AG09309 (cell line): ENCODE measurements at places on chromosomes 11 and 22.

DNA sequence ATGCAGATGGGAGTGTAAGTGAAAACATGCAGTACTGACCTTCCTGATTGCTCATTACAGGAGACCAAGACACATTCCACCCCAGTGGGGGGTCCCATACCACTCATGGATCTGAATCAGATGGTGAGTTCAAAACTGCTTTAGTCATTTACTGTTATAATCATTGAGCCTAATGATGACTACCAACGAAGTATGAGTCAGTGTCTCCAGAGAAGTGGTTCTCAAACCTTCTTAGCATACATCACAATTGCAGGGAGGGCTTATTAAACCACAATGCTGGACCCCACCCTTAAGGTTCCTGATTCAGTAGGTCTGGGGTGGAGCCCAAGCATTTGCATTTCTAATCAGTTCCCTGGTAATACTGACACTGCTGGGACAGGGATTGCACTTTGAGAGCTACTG lies 75.8 kb downstream of the CD44 start:
- DNase-seq = peak; percentile 88

- DNase-seq = peak; percentile 66
These were observed 42.8 kb downstream of the PACS1 start for GRCh38 chr11:66112601-66113499.

- DNase-seq = no peak
These were observed 21.7 kb downstream of the TIMP3 start for GRCh38 chr22:32823024-32823730.

GRCh38 chr11:37984991-37985390 lies 1387.0 kb upstream of the RAG2 start:
- no peak for DNase-seq

- no peak for DNase-seq
These were observed 15.6 kb downstream of the TBC1D10A start for GRCh38 chr22:30310881-30311771.

- no peak for DNase-seq
These were observed 1082.0 kb upstream of the CNTN5 start for GRCh38 chr11:97938789-97939188.

DNA sequence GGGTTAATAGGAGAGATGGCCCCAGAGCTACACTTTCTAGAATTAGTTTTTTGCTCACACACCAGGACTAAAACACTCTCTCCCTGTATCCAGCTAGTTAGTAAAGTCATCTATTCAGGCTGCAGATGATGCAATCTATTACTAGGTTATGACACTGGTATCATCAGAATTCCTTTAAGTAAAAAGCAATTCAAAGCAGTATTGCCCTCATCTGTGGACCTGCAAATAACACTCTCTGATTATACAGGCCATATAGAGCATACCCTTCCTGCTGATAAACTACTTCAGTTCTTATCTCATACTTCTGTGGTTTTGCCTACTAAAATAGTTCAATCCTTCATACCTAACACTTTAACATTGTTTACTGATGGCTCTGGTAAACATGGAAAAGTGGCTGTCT lies 13.5 kb upstream of the MTMR2 start:
- no peak for DNase-seq

DNA sequence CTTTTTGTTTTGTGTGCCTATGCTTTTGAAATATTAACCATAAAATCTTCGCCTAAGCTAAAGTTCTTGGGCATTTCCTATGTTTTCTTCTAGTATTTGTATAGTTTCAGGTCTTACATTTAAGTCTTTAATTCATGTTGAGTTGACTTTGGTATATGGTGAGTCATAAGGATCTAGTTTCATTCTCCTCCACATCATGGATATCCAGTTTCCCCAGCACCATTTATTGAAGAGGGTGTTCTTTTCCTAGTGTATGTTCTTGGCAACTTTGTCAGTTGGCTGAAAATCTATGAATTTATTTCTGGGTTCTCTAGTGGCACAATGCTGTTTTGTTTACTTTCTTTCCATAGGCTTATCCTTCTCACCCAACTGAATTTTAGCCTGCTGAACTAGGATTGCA lies 49.0 kb downstream of the CTSC start:
- DNase-seq = no peak

DNA sequence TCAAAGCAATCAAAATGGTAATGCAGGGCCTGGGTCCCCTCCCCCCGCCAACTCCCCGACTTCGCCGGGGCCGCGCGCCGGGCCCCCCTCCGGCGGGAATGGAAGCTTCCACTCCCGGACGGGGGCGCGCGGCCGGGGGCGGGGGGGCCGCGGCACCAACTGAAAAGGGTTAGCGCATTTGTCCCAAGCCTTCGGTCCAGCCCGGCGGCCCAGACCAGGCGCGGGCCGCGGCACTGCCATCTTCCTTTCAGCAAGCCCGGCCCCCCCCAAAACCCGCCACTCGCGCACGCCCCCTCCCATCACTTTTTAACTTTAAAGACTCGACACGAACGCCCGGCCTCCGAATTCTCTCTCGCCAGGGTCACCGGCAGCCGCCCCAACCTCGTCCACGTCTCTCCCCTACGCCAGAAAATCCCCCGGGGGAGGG lies 2.8 kb downstream of the PHF21B start:
- DNase-seq = no peak

- DNase-seq = no peak
These were observed 29.3 kb downstream of the OR8B12 start for GRCh38 chr11:124514131-124514530.

DNA sequence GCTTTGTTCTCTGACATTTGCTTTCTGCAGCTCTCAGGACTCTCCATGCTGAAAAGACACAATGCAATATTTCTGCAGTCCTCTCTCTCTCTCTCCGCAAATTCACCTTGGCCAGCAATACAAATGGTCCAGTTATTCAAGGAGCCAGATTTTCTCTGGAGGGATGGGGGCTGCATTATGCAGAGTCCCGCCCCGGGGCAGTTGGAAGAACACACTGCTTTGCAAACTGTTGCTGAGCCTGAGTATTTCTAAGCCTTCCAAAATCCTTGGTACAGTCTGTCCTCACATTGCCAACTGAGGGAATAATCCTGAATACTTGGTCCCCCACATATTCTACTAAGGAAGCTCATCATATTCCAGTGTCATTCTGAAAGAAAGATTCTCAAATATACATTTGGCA lies 94.3 kb upstream of the ZC3H12C start:
- no peak for DNase-seq

- peak; percentile 69 for DNase-seq
These were observed 132.6 kb downstream of the WNT11 start for GRCh38 chr11:76073724-76074123.

- DNase-seq = no peak
These were observed 18.1 kb downstream of the TBC1D10A start for GRCh38 chr22:30308518-30309230.

GRCh38 chr11:7457211-7457610 lies 28.1 kb upstream of the OLFML1 start:
- peak; percentile 76 for DNase-seq

DNA sequence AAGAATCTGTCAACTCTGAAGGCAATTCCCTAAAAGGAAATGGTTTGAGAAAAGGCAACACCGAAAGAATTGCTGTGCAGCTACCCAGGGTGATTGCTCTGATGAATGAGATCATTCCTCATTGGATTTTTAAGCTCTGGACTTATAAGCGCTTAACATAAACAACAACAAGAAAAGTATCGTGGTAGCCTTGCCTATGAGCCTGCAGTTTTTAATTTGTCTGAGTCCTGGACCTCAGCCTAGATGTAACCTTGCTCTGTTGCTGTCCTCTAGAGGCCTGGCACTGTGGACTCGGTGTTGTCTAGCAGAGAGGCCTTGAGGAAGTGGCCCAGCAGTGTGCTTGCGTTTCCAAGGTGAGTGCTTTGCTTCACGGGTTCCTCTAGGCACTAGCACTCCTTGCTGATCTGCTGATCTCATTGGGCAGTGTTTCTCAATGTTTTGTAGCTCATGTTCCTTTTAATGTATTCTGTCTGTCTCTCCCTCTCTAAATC lies 20.4 kb downstream of the CCDC81 start:
- DNase-seq = no peak

GRCh38 chr22:46129390-46130041 lies 20.8 kb upstream of the PPARA start:
- no peak for DNase-seq
